ENCODE measurements at places on chromosomes 5 and 9.
A peak's percentile ranks its signal among the peaks of the same experiment; 100 is the strongest.

DNA sequence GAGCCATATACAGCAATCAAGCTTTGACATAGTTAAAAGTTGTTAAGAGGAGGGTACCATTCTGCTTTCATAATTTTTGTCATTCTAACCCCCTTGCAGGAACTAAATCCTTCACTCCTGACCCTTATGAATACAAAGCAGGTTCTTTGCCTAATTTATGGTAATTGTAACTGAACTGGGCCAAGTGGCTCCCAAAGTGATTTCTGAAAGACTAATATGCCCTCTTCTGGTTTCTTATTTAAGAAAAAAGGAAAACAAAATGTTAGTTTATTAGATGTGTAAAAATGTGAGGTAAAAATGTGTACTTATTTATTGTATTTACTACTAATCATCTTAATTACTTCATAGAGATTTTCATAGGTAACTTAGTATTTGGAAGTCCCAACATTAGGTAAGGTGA, 268.5 kb downstream of the BNC2 start:
- no peak for DNase-seq

DNA sequence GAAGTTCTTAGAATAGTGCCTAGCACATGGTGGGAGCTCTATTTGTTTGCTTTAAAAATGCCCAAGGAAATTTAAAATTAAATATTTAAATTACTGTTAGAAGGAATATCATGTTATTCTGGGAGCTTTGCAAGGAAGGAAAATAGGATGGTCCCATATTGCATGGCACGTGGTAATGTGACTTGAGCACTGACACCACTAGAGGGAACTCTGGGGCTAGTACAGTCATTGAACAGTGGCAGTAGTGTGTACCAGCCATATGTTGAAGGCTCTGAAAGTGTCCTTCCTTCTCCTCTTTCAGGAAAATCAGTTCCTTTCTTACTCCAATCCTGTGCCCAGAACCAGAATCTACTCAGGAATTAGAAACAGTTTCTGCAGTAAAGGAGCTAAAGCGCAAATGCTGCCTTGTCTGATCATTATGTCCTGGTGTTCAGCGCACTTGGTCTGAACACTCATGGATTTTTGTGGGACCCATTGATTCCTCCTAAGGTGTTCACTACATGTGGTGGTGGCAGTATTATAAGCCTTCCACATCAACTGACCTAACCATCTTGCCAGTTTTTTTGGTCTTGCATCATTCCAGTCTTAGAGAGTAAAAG, 54.1 kb downstream of the GDA start:
- DNase-seq = peak; percentile 38

DNA sequence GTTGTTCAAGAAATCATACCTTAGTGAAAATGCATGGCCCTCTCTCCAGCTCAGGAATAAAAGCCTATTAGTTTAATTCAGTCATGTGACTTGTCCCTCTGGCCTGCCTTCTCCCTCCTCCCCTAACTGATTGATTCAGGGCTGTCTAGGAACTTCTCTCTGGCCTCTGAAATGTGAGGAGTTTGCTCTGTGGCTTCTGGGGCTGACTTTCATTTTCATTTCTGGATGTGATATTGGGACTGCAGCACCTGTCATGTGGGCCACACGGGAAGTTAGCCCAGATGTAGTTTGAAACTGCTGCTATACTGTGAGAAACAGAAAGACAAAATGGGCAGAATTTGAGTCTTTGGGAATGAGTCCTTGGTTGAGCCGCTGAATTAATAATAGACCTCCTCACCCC, 44.8 kb downstream of the PARP8 start:
- peak; percentile 18 for DNase-seq

- DNase-seq = no peak
Observed at GRCh38 chr5:126868338-126869004, 91.5 kb downstream of the LMNB1 start.

GRCh38 chr5:57036761-57037160, 84.8 kb upstream of the MIER3 start:
- DNase-seq = no peak

DNA sequence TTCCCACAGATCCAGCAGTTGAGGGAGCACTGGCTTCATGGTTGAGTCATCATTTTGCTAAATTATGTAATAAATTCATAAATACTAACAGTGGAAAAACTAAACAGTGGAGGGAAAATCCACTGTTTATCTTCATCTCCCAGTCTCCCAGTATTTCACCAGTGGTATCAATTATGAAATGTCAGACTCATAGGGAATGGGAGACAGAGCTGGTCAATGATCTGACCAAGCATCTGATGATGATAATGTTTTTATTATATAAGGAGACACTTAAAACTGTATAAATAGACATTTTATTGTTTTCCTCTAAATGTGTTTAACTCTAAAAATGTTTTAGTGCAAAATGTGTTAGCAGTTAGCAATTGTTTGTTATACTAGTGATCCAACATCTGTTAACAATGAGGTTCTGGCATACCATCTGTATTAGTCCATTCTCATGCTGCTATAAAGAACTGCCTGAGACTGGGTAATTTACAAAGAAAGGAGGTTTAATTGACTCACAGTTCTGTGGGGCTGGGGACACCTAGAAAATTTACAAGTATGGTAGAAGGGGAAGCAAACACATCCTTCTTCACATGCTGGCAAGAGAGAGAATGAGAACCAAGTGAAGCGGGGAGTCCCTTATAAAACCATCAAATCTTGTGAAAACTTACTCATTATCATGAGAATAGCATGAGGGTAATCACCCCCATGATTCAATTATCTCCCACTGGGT, 11.8 kb upstream of the REEP5 start:
- no peak for DNase-seq

GRCh38 chr5:57665146-57665936, 182.7 kb upstream of the ACTBL2 start:
- no peak for DNase-seq

GRCh38 chr5:138282920-138283742, 8.7 kb upstream of the GFRA3 start:
- peak; percentile 54 for DNase-seq

- DNase-seq = peak; percentile 48
Observed at GRCh38 chr5:128111818-128112448, 28.4 kb downstream of the SLC12A2 start.

DNA sequence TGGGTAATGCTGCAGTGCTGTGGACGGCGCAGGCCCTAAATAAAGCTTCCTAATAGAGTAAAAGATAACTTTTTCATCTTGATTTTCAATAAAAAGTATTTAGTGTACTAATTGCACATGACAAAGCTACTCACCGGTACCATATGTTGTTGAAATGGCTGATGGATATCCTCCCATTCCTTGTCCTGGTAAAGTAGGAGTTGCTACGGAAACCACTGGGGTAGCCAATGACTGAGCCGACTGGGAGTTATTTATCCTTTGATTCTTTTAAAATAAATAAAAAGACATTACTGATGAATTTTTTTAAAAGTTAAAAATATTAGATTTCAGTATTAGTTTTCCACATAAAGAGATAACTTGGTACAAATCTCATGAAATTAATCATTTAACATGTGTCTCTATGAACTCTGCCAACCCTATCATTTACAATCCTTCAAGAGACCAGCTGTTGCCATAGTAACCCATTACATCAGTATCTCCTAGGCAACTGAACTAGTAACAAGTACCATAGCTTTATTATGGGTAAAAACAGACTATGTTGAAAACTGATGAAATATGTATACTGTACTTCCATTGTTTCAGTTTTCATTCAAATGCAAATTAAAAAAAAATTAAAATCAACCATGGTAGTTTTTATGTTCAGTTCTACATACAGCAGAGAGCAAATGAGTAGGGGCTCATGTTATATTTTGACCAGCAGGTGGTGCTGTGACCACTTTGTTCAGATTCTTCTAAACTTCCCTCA, 153.7 kb downstream of the MEF2C start:
- DNase-seq = peak; percentile 82

DNA sequence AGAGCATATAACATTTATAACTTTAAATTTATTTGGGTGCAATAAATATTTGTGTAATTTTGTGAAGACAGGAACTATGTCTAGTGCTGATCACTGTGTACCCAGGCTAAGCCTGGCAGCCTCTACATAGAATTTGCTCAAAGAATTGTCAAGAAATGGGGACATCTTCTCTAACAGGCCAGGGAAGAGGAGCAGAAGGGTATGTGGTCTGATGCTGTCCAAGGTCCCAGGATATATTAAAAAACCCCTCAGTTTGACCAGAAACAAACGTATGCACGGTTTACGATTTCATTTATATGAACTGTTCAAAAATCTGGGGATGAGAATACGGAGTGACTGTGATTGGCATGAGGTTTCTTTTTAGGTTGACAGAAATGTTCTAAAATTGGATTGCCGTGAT, 55.9 kb downstream of the MAT2B start:
- DNase-seq = no peak

GRCh38 chr9:121233906-121234831, 32.5 kb upstream of the RAB14 start:
- peak; percentile 87 for DNase-seq

DNA sequence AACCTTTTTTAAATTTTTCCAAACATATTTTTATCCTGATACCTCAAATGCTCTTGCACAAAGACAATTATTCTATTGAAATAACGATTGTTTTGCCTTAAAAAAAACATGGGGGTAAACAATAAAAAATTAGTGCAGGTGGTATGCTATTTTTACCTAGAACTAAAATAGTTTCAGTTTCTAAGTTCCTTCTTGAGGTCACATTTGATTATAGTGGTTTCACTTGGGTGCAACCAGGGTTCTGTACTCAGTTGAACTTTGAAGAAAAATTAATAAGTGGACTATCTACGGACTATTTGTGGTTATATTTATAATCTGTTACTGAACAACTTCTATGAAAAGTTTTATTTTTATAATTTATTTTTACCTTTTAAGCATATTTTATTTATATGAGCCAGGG, 387.1 kb upstream of the IZUMO3 start:
- no peak for DNase-seq

DNA sequence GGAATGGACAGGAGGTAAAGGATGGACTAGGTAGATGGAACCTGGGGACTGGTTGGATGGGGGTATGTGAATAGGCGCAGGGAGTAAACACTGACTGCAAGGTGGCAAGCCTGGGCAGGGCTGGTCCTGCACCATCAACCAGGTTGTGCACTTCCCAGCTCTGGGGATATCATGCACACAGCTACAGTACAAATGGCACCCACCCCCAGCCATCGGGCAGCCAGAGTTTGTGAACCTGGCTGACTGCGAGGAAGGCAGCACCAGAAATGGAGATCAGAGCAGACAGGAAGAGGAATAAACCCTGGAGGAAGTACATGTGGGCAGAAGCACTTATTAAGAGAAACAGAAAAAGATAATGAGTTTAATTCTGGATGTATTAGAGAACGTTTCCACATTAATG, 229.1 kb downstream of the ESM1 start:
- DNase-seq = no peak

GRCh38 chr5:170534177-170534576, 30.4 kb downstream of the KCNIP1 start:
- no peak for DNase-seq

GRCh38 chr5:126460977-126461376, 37.8 kb downstream of the GRAMD2B start:
- no peak for DNase-seq

- peak; percentile 97 for DNase-seq
Observed at GRCh38 chr9:89318123-89319014, at the start of gene SECISBP2. Gene SECISBP2, plus strand, starts transcription at chr9:89318500. Its CDS starts 77 bp downstream, at chr9:89318577.

DNA sequence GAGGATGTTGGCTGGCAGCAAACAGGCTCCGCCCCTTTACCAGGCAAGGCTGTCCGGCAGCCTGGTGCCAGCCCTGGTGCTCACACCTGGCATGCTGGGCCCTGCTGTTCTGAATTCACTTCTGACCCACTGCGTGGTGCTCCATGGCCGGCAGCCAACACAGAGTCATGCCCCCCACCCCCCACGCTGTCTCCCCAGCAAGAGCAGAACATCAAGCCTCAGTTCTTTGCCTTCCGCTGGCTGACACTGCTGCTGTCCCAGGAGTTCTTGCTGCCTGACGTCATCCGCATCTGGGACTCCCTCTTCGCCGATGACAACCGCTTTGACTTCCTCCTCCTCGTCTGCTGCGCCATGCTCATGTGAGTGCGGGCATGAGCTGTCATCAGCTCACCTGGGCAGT, 12.6 kb upstream of the ENDOG start:
- DNase-seq = no peak

- DNase-seq = no peak
Observed at GRCh38 chr9:34154057-34154456, 24.8 kb upstream of the UBAP1 start.

GRCh38 chr5:153880106-153880505, 158.6 kb downstream of the FAM114A2 start:
- DNase-seq = no peak

- DNase-seq = no peak
Observed at GRCh38 chr5:11075035-11075805, 314.2 kb upstream of the DAP start.

DNA sequence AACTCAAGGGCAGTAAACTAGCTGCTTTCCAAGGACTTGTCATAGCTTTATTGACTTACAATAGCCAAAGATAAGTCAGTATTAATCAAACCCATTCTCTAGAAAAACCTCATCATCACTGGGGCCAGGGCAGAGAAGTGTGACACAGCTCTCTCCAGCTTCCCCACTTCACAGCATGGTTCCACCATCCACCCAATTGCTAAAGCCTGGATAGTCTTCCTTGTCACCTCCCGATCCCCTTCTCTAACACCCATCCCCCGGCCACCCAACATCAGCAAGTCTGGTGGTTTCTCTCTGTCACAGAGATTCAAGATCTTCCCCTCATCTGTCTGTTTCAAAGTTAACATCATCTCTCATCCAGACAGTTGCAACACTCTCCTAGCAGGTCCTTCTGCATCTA, 88.6 kb upstream of the GABRP start:
- no peak for DNase-seq

DNA sequence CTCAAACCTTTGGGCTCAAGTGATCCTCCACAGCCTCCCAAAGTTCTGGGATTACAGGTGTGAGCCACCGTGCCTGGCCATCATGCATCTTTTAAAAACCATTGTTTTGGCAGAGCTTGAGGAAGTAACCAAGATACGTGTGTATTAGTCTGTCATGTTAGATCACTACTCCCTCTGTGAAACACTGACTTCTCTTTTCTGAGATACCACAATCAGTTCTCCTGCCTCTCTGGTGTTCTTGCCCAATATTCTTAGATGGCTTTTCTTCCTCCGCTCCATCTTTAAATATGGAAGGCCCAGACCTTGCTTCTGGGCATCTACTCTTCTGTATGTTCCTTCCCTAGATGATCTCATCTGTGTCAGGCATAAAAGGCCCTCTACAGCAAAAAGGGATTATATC, 14.2 kb upstream of the CCNB1 start:
- DNase-seq = no peak

GRCh38 chr5:91283899-91284298, 99.2 kb downstream of the ARRDC3 start:
- peak; percentile 88 for DNase-seq

GRCh38 chr5:111676466-111676865, 80.5 kb downstream of the NREP start:
- no peak for DNase-seq

GRCh38 chr5:56511326-56511841, 278.3 kb upstream of the ANKRD55 start:
- no peak for DNase-seq

- DNase-seq = no peak
Observed at GRCh38 chr5:132397224-132397623, 27.7 kb downstream of the SLC22A5 start.

Measured in A172 (cell line).